ENCODE measurements at places on chromosomes 5 and 9. TPM values are rescaled to one million over a fixed set of nuclear protein-coding genes. Genes with fewer than 3 reads are reported as not detected.
A peak's percentile ranks its signal among the peaks of the same experiment; 100 is the strongest.

DNA sequence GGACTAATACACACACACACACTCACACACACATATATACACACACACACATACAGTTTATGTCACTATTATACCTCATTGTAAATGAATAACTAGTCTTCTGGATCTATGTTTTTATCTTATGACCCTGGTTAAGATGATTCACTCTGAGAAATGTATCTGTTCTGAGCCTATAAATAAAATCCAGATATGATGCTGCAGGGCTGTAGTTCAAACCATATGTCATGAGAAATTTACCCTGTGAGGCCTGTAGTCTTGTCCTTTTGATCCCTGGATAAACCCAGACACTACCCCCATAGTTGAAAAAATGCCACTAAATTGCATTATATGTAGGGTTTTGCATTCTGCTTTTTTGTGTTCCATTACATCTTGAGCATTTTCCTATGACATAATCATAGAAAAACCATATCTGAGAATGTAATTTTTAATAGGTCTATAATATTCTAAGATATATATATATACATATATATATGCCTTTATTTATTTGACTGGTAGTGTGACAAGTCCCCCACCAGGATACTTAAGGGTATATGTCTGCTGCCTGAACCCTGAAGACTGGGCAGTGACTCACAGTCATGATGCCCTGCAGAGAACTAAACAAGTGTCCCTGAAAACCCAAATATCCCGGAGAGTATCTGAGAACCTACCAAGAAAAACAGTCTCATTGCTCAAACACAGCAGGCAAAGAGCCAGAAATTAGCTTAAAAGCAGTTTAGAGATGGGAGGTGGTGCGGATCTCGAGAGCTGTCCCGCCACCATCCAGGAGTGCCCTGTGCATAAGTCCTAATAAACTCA lies 18.4 kb upstream of the ALDOB start:
- DNase-seq: no peak

DNA sequence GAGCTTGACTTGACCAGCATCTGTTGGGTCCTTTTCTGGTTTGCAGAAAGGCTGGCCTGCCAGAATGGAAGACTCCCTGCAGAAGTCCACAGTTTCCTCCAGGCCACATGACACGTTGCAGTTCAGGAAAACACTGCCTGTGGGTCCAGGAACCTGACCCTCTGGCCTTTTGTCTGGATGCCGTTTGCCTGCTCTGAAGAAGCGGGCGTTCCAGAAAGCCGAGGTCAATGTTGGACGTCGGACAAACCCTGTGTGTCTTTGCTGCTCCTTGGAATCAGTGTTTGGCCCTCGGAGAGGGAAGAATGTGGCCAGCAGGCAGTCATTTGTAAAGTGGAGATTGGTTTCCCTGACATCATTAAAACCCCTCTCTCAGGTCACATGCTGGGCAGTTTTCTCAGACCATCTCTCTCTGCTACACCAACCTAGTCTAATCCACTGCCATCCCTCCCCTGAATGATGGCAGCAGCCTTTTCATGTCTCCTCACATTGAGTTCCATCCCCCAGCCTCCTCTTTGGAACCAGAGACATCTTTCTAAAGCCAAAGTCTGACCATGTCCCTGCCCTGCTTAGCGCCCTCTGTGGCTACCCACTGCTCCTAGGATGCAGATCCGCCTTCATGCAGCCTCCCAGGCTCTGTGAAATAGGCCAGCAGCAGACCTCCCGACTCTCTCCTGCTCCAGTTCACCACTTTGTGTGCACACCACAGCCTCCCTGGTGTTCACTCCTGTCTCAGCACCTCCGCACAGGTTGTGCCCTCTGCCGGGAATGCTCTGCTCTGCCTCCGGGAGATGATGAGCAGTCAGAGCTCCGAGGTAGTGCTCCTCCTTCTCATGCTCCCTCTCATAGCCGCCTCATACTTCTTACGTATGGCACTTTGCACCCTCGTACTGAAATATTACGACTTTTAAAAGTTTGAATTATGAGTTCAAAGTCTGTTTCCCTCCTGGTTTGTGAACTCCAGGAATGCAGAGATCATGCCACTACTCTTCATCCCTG lies 75.6 kb downstream of the RALGPS1 start:
- peak; percentile 91 for DNase-seq

DNA sequence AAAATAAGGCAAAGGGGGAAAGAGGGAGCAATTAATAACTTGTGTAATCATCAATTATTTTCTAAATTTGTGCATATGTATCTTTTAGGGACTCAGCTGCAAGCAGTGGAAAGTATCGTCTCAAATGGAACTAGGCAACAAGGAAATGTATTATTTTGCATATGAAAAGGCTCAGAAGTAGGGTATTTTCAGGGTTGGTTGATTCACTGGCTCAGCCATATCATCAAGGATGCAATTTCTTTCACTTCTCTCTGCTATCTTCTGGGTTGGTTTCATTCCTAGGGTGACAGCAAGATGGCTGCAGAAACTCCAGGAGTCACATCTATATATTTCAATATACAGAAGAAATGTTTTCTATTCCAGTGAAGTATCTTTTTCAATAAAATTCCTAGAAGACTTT lies 509.8 kb downstream of the DMAC1 start:
- DNase-seq: no peak

- no peak for DNase-seq
Measured at GRCh38 chr5:68345171-68345570, 129.6 kb downstream of the PIK3R1 start.

Gene ARHGEF39
- 5.7 TPM for polyA plus RNA-seq

Gene SPATA31D4
- polyA plus RNA-seq: not detected

Data from muscle of back (tissue), 13 donors.